ENCODE measurements at places on chromosomes 7 and 10.
A peak's percentile ranks its signal among the peaks of the same experiment; 100 is the strongest.

GRCh38 chr7:226281-226895 lies 34.0 kb downstream of the FAM20C start:
- ATAC-seq, result no peak

- ATAC-seq, result no peak
Measured at GRCh38 chr7:127888411-127888810, 142.8 kb downstream of the LRRC4 start.

DNA sequence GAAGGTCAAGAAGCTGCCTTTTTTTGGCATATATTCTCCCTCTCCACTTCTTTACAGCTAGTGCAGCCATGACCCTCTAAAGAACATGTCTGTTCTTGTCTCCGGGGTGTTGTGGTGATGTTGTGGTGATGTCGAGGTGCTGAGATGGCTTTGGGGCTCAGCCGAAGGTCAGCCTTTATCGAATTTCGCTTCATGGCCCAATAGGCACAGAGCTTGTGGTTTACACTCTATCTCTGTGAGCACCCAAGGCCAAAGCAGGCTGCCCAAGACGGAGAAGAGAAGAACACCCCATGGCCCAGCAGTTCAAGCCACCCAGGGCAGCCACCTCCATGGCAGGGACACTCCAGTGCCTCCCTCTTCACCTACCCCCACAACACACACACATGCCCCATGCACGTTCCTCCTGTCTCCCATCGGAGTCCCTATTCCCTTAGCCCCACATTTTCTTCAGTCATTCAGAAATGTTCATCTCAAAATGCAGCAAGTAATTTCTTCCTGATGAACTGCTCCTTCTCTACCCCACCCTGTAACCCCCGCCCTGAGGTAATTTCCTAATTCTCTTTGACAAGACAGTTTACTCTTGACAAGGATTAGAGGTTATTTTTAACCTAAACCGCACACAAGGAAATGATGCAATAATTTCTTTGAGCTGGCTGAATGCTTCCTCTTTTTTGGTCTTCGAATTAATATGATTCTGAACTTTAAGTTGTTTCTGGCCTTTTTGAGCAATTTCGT lies 18.6 kb upstream of the ADRB1 start:
- ATAC-seq, result no peak

DNA sequence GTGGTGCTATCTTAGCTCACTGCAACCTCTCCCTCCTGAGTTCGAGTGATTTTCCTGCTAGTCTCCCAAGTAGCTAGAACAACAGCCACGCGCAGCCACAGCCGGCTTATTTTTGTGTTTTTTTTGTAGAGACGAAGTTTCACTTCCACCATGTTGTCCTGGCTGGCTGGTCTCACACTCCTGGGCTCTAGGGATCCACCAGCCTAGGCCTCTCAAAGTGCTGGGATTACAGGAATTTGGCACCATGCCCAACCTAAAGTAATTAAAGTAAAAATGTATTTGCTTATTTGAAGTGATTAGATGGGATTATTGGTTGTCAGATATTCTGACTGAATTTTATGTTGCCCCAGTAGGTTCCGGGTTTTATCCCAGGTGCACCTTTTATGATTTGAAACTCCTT lies 22.7 kb downstream of the LUC7L2 start:
- no peak for ATAC-seq

DNA sequence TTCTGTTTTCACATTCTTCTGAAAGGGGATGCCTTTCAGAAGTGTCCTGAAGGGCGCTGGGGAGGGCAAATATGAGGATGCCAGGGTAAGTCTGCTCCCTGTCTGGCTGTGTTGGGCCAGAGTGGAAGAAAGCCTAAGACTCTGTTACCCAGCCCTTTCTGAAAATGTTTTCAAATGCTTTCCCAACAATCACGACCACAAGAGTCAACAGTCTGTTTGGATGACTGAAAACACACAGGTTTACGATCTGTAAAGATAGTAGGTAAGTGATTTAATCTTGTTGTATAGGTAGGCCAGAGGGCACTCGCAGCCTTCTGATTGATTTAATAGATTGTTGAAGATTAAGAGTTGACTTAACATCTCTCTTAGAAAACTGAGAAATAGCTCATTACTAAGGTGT lies 13.2 kb downstream of the SGPL1 start:
- no peak for ATAC-seq

- no peak for ATAC-seq
Measured at GRCh38 chr10:1570416-1571051, 166.8 kb downstream of the ADARB2 start.

DNA sequence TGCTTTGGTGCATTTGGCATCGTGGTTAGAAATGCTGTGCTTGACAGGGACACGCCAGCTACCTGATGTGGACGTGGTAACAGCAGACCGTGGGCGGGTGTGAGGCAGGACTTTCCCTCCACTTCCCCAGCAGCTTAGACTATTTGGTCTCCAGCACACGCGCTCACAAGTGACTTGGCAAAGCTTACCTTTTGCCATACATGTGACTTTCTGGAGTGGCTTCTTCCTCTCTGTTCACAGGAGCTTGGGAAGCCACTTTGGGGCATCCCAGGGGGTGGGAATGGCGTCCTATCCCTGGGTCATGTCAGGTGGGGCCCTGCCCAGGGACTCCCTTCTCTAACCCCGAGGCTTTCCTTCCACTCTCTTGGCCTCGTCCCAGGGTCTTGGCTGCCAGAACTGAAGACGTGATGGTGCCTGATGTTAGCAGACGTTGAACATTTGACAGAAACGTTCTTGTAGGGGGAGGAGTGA lies 228.7 kb upstream of the KLF6 start:
- no peak for ATAC-seq

DNA sequence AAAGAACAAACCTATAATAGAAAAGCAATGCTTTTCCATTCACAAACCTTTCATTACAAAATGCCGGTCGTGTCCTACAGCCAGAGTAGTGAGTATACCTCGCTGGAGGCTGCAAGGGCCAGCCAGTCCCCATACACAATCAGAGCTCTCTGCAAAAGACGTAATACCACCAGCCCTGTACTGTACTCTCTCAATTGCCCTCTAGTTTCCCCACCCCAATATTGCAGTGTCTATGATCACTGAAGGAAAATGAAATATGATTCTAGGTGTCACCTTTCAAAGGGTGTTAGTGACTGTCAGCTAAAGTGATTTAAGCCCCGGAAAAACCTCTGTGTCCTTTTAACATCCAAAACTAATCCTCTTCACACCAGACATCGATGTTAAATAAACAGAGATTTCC lies 24.8 kb downstream of the PLXNA4 start:
- no peak for ATAC-seq

DNA sequence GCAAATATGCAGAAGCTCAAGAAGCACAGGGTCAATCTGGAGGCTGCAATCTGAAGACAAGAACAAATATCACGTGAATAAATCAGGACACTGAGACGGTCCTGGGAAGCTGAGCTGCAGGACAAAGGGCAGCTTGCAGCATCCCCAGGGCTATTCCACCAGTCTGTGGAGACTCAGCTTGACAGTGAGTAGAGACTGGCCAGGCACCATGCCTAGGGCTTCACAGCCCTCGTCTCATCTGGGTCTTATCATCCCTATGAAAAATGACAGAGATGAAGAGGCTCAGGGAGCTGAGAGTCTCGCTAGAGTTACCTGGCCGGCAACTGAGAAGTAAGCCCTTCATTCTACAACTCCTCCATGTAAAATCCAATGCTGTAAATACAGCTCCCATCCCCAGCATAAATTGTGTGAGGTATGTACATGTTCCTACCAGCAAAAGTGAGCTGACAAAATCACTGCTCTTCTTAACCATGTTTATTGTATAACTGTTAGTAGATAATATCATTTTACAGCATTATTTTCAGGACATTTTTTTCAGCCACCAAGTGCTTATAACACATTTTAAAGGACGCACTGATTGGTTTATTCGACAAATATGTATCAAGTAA lies 186.6 kb upstream of the IGFBP3 start:
- peak; percentile 90 for ATAC-seq

DNA sequence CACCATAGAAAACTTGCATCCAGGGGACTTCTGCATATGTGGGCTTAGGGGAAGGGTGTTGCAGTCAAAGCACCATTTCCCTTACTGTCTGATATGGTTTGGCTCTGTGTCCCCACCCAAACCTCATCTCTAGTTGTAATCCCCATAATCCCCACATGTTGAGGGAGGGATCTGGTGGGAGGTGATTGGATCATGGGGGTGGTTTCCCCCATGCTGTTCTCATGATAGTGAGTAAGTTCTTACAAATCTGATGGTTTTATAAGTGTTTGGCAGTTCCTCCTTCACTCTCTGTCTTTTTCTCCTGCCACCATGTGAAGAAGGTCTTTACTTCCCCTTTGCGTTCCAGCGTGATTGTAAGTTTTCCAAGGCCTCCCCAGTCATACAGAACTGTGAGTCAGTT lies 177.4 kb downstream of the ADK start:
- ATAC-seq, result no peak

GRCh38 chr10:5551531-5552375 lies 27.0 kb downstream of the CALML3 start:
- no peak for ATAC-seq

GRCh38 chr7:256461-256940 lies 33.5 kb upstream of the FOXL3 start:
- ATAC-seq, result no peak

DNA sequence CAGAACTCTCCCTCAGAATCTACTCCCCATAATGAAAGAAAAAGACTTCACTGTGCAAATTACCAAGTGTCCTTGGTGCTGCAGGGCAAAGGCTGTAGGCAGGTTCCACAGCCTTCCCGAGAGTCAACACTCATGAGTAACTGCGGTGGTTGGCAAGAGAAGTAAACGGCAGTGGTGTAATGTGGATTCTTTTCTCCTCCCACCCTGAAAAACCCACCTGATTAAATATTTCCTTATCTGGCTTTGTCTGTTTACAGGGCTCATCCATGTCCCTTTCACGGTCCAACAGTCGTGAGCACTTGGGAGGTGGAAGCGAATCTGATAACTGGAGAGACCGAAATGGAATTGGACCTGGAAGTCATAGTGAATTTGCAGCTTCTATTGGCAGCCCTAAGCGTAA lies 300.9 kb downstream of the BICC1 start:
- no peak for ATAC-seq

DNA sequence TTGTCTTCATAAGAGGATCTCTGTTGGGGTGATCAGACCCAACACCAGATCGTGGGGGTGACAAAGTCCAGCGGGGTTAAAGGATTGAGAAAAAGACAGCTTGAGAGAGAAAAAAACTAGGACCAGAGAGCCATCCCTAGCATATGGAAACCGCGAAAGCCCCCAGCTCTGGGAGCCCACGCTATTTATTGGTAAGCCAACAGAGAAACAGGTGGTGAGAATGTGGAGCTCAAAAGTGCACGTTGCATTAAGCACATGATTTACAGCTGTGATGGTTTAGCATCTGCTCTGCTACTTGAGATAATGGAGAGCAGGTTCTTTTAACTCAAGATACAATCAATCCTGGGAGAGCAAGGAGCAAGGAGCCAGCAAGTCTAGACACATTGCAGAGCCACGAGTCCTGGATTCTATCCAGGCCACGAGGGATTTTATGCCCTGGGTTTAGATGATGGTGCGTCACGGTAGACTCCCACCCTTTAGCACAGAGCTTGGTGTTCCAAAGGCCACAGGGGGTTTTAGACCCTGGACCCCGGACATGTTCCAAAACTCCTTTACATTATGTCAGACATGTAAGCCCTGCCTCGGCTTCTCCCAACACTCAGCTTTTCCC lies 755.2 kb upstream of the SORCS1 start:
- no peak for ATAC-seq

GRCh38 chr7:92108821-92109220 lies 25.5 kb downstream of the CYP51A1 start:
- ATAC-seq, result no peak

- peak; percentile 14 for ATAC-seq
Measured at GRCh38 chr7:118184565-118184940, 589 bp downstream of the LSM8 start.

DNA sequence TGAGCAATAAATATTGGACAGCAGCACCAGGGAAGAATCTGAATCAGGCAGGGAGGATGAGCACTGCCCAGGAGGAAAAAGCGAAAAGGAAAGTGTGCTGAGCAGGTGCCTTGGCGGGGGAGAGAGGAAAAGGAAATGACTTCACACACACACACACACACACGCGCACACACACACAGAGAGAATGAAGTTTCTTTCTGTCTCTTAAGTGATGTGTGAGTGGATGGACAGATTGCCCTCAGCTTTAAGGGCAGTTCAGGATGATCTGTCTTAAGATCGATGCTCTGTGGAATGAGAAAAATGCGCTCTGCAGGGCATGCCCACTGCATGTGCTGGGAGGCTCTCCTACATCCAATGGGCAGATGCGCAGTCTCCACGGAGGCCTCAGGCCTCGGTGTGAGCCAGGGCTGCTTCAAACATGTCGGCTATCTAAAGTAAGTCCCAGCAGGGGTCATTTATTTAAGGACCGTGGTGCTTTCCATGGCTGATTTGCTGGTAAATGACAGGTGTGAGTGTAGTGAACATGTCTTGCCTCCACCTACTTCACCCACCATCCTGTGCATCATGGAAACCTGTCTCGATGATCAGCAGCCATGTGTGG lies 2.5 kb upstream of the ACBD5 start:
- ATAC-seq, result peak; percentile 46

DNA sequence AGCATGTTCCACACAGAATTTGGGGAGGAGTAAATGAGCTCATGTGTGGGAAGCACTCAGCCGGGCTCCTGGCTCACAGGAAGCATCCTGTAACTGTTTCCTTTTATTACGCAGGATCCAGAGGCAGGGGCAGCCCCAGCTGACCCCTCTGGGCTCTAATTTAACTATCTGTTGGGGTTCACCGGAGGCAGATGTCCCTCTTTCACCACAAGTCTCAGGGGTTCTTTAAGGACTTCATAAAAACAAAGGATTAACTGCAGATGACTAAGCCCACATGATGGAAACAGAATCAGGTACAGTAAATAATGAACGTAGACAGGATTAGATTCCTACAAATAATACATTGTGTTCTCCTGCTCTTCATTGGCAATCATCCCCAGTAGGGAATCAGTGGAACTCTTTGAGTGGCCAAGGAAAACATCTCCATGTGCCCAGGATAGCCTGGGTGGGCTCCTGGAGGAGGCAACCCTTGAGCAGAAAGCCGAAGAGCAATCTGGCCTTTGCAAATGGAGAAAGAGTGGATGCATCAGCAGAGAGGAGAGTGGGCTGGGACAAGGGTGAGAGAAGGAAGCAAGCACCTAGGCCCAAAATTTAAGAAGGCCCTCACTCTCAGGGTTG lies 24.6 kb downstream of the TBXAS1 start:
- no peak for ATAC-seq

DNA sequence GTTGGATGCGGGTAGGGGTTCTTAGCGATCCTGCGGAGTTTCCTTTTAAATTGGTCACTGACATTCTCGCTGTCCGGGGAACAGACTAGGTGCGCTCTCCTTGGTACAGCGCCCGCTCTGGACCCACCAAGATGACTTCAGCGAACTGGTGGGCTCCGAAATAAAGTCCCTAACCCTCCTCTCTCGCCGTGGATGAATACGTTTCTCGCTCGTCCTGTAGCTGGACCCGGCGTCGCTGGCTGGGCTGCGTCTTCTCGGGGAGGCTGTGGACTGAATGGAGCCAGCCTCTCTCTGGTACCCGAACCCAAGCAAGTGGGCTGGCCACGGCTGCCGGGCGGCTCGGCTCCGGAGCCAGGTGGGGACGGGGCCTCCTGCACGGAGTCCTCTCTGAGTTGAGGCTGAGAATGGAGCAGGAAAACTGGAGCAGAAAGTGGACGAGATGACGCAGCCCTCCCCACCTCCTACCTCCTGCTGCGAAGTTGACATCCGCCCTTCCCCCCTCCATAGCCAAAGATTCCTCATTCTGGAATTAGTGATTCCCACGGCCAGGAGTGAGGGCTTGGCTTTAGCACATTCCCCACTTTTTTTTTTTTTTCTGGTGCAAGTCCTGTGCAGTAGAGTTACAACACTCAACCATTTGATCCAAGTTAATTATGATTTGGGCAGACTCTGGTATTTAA lies 1.5 kb downstream of the UNC5B start:
- no peak for ATAC-seq

Data from SK-N-SH treated with all-trans-retinoic acid at 6 μM for 48 hours (cell line).